A549 treated with CpdA at 1 μM for 4 hours (cell line): ENCODE measurements at places on chromosomes 7 and 10. TPM values are rescaled to one million over a fixed set of nuclear protein-coding genes. Genes with fewer than 3 reads are reported as not detected.

TBATA gene
- total RNA-seq, result not detected in 5 replicates

ATOH7 gene
- 0.17 to 0.48 TPM (median 0.31 TPM) in 5 replicates for total RNA-seq

ACSM6 gene
- not detected in 5 replicates for total RNA-seq

COL17A1 gene
- total RNA-seq, result 2.2 to 3.8 TPM (median 2.7 TPM) in 5 replicates

TRIM74 gene
- total RNA-seq, result 0.27 to 0.69 TPM (median 0.45 TPM) in 5 replicates

ANKRD22 gene
- total RNA-seq, result 0.30 to 0.62 TPM (median 0.39 TPM) in 5 replicates

CNNM1 gene
- total RNA-seq, result 17.4 to 21.5 TPM (median 21.1 TPM) in 5 replicates

ADAM8 gene
- 2.2 to 4.4 TPM (median 3.3 TPM) in 5 replicates for total RNA-seq

OR2A5 gene
- total RNA-seq, result not detected in 5 replicates

ADIRF gene
- total RNA-seq, result 0.16 to 0.49 TPM in 2 of 5 replicates, not detected in the others

FXYD4 gene
- total RNA-seq, result not detected in 5 replicates

FAM13C gene
- total RNA-seq, result 0.08 to 0.32 TPM (median 0.14 TPM) in 4 of 5 replicates, not detected in the other

ZPBP gene
- total RNA-seq, result not detected in 5 replicates

CLRN3 gene
- not detected in 5 replicates for total RNA-seq
